ENCODE measurements at places on chromosomes 16 and 17. TPM values are rescaled to one million over a fixed set of nuclear protein-coding genes. Genes with fewer than 3 reads are reported as not detected.

FBXW10 gene
- 0.11 TPM for total RNA-seq

UMOD gene
- total RNA-seq, result not detected

CD79B gene
- total RNA-seq, result not detected

CHD9NB gene
- total RNA-seq, result 0.22 TPM

PDILT gene
- total RNA-seq, result not detected

All from GM23248 (cell line).